Activated CD4-positive, alpha-beta T cell treated with anti-CD3 and anti-CD28 coated beads for 24 hours (primary cell): ENCODE measurements at places on chromosomes 4 and X.

GRCh38 chr4:137124278-137124932, 407.9 kb downstream of the PCDH18 start:
- no peak for DNase-seq

DNA sequence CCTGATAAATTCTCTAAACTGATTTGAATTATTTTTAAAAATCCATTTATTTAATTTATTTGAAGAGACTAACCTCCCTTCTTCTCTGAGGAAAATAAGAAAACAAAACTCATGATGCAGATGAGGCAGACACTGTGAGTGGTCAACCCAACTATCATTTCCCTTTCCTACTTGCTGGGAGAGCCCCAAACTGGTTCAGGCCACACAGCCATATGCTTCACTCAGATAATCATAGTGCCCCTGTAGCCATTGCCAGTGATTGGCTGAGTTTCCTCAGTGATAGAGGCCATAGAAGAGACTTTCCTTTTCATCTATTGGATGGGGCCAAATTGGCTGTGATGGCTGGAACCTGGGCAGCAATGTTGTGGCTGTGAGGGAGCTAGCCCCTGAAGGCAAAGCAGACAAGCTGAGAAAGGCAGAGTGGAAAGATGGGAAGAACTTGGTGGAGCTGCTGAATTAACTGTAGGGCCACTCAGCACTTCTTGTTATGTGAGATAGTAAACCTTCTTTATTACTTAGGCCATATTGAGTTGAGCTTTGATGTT, 49.8 kb downstream of the RAB33B start:
- DNase-seq, result no peak

DNA sequence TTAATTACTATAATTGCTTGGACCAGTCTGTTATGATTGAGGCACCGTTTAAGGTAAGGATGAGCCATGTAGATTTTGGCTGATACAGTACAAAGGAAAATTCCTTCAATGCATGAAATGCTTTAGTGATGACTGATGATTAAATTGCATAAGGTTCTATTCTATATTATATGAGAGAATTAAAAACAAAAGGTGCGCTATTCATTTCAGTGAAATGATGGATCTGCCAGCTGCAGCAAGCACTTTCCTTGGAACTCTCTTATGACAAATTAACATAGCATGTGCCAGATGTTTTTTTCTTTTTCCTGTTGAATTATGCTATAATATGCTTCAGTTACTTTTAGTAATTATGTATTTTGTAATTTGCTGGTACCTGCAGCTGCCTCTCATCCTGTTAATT, 98.5 kb downstream of the JADE1 start:
- DNase-seq, result no peak

DNA sequence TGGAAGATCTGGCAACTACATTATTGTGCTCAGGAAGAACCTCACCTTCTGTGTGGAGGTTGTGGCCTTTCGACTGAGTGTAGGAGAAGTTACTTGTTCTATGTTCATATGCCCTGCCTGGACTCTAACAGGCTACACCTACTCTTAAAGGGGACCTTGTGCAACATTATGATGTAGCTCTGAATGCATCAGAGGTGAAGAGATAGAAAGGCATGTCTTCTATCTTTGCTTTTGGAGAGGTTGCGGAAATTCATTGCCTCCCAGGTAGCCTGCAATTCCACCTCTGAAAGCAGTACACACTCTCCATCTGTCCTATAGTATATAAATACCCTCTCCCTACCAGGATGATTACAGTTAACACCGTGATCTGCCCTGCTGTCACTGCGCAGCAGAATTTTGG, 7.1 kb upstream of the SLAIN2 start:
- DNase-seq, result no peak

DNA sequence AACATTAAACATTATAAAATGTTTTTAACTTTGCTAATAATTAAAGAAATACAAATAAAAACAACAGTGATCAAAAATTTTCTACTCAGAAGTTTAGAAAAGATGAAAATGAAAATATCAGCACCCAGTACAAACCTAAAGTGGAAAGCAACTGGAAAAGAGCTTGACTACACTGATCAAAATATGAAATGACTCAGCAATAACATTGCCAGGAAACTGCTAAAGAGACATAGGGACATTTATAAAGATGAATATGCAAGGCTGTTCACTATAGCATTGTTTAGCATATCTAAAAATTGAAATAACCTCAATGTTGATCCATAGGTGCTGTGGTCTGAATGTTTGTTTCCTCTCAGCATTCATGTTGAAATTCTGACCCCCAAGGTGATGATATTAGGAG, 88.5 kb upstream of the NOCT start:
- DNase-seq, result no peak

DNA sequence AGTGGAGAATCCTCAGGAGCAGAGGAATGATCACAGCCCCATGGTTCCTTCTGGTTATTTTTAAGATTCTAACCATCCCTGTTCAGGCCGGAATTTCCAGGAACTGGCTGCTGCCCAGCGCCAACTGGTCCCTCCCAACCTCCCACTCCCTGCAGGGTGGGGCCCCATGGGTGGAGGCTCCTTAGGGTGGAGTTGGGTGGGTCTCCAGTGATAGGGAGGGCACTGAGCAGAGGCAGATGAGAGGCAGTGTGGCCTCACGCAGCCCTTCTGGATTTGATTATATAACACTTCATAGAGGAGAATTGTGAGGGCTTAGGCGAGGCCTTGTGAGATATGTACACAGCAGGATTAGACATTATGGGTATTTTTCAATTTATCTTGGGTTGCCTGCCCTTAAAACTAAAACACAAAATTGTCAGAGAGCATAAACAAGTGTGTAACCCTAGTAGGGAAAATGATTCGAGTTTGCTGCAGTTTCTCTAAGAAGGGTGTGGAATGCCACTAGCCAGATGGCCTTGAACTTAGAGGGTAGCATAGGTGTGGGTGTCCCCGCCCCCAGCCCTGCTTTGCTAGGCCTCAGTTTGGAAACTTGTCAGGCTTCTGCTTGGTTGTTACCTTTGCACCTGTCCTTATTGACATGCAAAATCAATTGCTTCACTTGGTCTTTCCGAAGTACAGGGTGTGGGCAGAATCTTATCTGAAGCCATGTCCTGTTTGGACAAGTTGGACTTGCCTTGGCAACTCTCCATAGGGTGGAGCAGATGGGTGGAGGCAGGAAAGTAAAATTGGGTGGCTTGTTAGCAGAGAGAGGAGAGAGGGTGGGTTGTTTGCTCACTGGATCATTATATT, 9.4 kb downstream of the KLF3 start:
- no peak for DNase-seq

- DNase-seq, result no peak
Observed at GRCh38 chrX:9923357-9923756, 43.8 kb upstream of the CLDN34 start.

DNA sequence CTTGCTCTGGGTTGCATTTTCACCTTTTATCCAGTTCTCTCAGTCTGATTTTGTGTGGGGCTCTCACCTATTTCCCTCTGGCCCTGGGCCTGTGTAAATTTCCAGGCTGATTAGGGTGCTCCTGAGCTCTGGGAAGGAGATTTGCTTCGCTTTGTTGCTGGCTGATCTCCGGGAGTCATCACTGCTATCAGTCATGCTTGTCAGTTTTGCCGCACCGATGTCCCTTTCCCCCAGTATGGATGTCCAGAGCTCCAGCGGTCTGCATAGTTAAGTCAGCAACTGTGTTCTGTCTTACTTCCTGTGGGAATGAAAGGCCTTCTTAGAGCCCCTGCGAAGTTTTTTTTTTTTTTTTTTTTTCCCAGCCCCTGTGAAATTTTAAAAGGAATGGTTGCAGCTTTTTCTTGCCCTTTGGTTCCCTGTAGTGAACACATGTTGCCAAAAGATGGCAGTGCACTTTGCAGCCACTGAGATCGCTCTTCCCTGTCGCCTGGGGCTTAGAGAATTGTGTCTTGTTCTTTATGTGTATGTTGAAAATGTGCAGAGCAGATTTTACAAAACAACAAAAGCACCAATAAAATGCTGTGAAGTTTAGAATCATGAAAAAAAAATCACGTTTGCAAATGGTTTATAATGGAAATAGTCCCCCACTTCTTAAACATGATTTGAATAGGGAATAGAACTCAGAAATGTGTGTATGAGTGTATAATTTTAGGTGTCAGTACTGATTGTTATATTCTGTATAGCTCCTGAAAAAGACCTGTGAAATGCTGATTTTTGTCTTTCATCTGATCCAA, 109.1 kb upstream of the SLC4A4 start:
- no peak for DNase-seq

DNA sequence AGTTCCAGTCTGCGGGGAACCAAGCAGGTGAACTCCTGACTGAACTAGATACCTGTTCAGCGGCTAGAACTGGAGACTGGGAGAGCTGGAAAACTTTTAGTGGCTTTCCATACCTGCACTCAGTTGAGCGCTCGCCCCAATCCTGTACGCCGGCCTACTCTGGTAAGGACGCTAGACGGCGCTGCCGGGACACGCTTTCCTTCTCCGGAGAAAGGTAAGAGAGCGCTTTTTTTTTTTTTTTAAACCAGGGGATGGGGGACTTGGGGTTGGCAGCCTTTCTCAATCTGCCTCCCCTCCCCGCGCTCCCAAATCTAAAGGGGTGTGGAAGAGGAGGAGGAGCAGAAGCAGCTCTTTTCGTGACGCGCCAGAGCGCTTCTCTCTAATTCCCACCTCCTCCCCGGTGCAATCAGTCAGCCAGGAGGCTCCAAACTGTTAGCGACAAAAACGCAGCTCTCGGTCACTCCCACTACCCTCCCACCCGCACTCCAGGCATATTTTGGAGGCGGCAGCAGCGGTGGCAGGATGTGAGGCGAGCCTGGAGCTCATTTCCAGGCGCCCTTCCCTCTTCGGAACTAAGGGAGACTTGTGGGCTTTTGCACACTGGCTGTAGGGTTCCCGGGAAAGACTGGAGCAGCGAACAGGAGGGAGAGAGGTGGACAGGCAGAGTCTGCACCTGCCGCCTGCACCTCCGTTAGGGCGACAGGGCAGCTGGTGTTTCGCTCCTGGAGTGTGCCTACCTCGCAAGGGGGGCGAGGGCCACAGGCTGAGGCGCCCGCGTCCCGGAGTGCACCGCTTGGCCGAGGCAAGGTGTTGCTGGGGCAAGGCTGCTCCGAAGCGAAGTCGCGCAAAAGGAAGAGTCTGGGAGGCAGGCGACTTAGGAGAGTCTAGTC, at the start of gene IL1RAPL2:
IL1RAPL2 (plus strand) TSS at position 409 of the 890 bp plus-strand sequence.
- DNase-seq, result no peak

GRCh38 chrX:18946157-18946556, 37.8 kb downstream of the PHKA2 start:
- no peak for DNase-seq

- no peak for DNase-seq
Observed at GRCh38 chr4:82508806-82509428, 52.9 kb downstream of the TMEM150C start.

- no peak for DNase-seq
Observed at GRCh38 chr4:146271466-146271865, 57.1 kb downstream of the REELD1 start.

DNA sequence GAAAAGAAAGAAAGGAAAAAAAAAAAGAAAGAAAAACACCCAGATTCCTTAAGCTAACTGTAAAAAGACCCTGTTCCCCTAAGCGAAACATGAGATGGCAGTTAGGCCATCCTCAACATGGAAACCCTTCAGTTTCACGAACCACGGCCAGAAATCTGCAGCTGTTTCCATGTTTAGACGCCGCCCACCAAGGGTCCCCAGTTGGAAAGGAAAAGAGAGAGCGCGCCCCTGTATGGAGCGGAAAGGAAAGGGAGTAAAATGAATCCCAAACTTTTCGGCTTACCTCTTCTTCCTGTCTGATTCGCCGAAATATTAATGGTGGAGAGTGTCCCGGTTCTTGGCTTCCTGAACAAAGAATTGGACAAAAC, 38.3 kb downstream of the MGARP start:
- DNase-seq, result no peak

- no peak for DNase-seq
Observed at GRCh38 chr4:173001571-173001970, 167.0 kb upstream of the GALNT7 start.

DNA sequence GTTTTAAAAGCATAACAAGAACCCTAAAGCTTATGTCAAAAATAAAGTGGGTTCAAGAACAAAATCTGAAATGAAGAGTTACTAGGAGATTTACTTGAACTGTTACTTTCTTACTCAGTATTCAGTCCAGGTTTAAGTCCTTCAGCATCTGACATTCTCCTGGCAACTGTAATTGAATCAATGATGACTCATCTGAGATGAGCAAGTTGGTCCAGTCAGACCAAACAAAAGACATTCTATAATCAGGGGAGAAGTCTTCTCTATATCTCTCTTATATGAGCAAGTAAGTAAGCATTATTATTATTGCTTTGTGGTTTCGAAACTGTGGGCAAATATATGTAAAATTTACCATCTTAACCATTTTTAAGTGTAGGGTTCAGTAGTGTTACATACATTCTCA, 34.6 kb downstream of the MAP9 start:
- DNase-seq, result no peak

DNA sequence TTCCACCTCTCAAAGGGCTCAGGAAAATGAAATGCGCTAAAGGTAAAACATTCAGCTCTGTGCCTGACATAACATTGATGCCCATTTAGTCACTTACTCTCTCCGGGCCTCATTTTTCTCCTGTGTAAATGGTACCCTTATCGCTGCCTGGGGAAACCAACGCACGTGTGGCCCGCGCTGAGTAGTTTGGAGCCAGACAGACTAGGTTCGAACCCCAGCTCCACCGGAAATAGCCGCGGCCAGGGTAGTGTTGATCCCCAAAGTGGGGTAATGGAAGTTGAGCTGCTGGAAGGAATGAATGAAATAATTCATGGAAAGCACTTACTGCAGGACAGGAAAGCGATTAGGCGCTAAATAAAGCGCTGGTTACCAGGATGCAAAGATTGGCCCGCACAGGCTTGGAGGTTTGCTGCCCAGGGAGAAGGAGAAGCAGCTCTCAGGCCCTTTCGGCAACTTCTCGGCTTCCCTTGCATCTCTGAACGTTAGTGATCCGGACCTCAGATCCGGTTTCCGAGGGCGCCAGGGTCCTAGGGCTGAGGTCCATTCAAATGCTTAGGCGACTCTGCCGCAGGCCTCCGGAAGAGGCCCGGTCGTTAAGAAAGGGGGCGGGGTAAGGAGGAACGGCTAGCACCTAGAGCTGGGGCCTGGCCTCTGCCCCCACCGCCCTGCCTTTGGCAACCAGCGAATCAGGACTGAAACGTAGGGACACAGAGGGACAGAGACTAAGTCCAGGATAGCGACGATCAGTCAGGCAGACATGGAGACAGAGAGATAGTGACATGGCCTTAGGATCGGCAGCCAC, 13.3 kb downstream of the NKX3-2 start:
- no peak for DNase-seq
